NCI-H510A treated with DMSO at 0.1 percent for 48 hours (cell line): ENCODE measurements at places on chromosomes 11 and 22.
A peak's percentile ranks its signal among the peaks of the same experiment; 100 is the strongest.

- peak; percentile 8 for DNase-seq
Observed at GRCh38 chr11:57493507-57494503, 21.7 kb downstream of the SLC43A1 start.

- no peak for DNase-seq
Observed at GRCh38 chr22:39518144-39518786, 2.1 kb upstream of the ATF4 start.

GRCh38 chr11:9090488-9091043 is 833 bp downstream of the SCUBE2 start:
- DNase-seq, result no peak

DNA sequence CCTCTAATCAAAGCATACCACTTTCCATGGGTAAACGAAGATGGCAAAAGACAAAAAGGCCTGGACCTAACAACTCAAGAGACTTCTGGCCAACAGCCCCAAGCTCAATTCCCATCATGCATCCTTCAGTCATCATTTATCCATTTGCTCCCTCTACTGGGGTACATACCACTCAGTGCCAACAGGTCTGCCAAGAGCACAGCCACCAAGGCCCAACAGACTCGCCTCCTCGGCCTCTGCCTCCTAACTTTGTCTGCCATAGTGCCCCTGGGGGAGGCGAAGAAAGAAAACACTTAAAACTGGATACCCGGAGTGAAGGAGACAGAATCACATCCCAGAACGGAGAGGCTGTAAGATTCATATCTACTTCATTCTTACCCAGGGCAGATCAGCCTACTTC is 1.1 kb downstream of the HYOU1 start:
- no peak for DNase-seq

DNA sequence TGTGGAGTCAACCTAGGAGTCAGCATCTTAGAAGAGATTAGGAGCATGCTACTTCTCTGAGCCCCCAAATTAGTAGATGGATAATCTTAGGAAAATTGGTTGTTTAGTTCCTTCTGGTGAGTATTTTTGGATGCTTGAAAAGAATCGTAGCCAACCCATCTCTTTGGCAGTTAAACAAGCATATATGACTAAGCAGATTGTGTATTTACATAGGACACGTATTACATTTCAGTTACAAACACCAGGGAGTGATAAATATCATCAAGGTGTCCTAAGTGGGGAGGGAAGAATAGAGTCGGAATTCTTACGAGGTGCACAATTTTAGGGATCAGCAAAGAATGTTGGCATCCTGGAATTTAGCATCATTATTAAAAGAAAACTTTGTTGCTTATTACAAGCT is 13.5 kb downstream of the PLET1 start:
- no peak for DNase-seq

DNA sequence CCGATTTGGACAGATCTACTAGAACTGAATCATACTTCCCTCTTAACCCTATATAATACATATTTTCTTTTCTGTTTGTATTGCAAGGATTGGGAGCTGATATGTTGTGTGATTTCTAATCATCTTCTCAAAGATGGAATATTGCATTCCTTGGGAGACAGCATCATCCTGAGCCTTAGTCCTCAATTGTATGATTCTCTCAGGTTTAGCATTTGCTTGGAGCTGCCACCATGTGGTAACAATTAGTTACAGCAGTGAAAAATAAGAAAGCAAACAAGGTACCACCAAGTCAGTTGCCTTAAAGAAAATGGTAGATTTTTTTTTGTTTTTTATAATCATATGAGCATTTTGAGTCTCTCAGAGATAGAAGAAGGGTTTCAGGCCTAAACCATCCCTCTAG is 11.9 kb downstream of the SNX19 start:
- DNase-seq, result no peak

GRCh38 chr22:48268771-48269552 is 1506.5 kb downstream of the TBC1D22A start:
- no peak for DNase-seq

GRCh38 chr22:46746192-46746591 is 8.1 kb upstream of the CERK start:
- DNase-seq, result no peak

DNA sequence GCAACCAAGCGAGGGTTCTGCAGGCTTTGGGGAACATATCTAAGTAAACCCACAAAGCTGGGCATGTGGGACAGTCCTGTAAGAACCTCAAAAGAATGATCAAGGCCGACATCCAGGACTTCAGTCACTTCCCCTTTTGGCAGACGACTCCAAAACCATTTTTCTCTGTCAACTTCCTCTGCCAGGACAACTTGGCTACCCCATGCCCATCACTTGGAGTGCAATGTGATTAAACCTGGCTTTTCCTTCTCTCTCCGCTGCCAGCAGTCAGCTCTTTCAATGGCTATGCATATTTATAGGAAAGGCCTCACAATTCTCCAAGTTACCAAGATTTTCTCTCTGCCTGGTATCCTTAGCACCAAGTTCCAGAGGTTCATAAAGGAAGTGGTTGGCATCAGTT is 78.9 kb downstream of the C11orf58 start:
- DNase-seq, result no peak

GRCh38 chr11:34620820-34621792 is at the start of gene EHF:
Gene EHF, plus strand, starts transcription at chr11:34621093. Its CDS starts 21,538 bp downstream, at chr11:34642631.
- DNase-seq, result peak; percentile 5

- peak; percentile 15 for DNase-seq
Observed at GRCh38 chr11:127643268-127644058, 642.9 kb upstream of the KIRREL3 start.
